ENCODE measurements at places on chromosomes 2 and 18.

DNA sequence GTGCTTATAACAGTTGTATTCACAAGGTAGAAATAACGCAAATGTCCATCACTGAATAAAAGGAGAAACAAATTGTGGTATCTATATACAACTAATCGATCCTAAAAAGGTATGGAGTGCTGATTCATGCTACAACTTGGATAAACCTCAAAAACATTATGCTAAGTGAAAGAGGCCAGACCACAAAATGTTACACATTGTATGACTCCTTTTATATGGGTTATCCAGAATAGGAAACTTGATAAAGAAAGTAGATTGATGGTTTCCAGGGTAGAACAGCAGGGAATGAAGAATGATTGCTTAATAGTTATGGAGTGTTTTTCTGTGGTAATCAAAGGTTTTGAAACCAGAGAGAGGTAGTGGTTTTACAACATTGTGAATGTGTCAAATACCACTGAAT lies 432.2 kb upstream of the TRIB2 start:
- no peak for DNase-seq

- DNase-seq = no peak
Observed at GRCh38 chr2:62506421-62506750, 391 bp upstream of the TMEM17 start.

DNA sequence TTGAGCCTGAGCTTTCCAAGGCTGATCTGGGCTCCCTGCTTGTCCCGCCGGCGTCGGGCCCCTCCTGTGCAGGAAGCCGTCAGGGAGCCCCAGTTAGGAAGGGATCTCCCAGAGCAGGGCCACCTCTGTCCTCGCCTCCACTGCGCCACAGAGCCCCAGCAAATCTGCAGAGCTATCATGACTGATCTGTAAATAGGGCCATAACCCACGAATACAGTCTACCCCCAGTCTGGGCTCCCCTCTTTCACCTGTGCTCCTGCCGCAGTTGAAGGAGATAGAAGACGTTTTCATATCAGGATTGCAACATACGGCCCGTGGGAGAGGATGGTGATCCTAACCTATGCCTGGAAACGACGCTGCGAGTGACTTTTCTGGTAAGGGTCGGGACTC lies 138.7 kb downstream of the PTGR3 start:
- no peak for DNase-seq

GRCh38 chr2:214765180-214765579 lies 44.3 kb downstream of the BARD1 start:
- DNase-seq = no peak

- no peak for DNase-seq
Observed at GRCh38 chr18:6747646-6748045, 18.1 kb downstream of the ARHGAP28 start.

GRCh38 chr2:96816836-96817702 lies 1.0 kb downstream of the CNNM3 start:
- DNase-seq = no peak

GRCh38 chr18:36828630-36829361 lies at the start of the genes KIAA1328 and TPGS2:
Gene KIAA1328, plus strand, starts transcription at chr18:36829127. Its CDS starts 12 bp downstream, at chr18:36829139.
Gene TPGS2, minus strand, starts transcription at chr18:36829002. Its CDS starts 235 bp downstream, at chr18:36828767.
- peak; percentile 87 for DNase-seq

GRCh38 chr2:232022718-232023117 lies 61.2 kb downstream of the DIS3L2 start:
- DNase-seq = no peak

GRCh38 chr2:62304429-62305417 lies 108.8 kb downstream of the B3GNT2 start:
- no peak for DNase-seq

All from NCI-H446 (cell line).